ENCODE measurements at places on chromosomes 5 and 9.

DNA sequence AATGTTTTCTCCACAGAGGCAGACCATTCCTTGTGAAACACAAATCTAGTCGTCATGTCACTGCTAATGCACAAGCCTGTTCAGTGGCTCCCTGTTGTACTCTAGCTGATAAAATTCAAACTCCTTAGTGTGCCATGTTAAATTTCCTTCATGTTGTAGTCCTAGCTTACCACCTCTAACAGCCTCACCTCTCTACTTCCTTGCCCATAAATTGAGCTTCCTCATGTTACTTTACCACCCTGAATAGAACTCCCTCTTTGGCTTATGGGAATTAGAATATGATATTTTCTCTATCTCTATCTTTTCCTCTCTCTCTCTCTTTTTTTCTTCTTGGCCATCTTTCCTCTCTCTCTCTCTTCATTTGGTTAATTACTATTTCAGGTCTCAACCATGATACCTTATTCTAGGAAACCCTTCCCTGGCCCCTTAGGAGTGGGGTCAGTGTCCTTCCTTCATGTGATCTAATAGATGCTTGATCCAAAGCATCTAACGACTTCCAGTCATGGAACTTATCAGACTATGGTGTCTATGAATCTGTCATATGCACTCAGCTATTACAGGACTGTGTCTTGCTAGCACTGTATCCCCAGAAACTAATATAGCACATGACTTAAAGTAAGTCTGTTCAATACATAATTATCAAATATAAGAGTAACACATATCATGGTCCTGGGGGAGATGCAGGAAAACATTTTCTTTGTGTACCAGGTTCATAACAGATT, 31.5 kb upstream of the ALDH1A1 start:
- no peak for DNase-seq

GRCh38 chr5:125394661-125395280, 648.3 kb upstream of the ZNF608 start:
- DNase-seq, result no peak

DNA sequence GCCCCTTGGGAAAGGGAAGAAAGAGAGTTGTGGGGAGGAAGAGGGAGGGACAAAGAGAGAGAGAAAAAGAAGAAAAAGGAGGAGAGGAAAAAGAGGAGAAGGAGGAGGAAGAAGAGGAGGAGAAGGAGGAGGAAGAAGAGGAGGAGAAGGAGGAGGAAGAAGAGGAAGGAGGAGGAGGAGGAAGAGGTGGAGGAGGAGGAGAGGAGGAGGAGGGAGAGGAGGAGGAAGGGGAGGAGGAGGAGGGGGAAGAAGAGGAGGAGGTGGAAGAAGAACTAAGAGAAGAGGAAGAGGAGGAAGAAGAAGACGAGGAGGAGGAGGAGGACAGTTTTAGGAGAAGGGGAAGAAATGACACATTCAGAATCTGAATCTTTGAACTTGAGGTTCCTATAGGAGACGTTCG, 7.4 kb downstream of the SLC36A2 start:
- no peak for DNase-seq

DNA sequence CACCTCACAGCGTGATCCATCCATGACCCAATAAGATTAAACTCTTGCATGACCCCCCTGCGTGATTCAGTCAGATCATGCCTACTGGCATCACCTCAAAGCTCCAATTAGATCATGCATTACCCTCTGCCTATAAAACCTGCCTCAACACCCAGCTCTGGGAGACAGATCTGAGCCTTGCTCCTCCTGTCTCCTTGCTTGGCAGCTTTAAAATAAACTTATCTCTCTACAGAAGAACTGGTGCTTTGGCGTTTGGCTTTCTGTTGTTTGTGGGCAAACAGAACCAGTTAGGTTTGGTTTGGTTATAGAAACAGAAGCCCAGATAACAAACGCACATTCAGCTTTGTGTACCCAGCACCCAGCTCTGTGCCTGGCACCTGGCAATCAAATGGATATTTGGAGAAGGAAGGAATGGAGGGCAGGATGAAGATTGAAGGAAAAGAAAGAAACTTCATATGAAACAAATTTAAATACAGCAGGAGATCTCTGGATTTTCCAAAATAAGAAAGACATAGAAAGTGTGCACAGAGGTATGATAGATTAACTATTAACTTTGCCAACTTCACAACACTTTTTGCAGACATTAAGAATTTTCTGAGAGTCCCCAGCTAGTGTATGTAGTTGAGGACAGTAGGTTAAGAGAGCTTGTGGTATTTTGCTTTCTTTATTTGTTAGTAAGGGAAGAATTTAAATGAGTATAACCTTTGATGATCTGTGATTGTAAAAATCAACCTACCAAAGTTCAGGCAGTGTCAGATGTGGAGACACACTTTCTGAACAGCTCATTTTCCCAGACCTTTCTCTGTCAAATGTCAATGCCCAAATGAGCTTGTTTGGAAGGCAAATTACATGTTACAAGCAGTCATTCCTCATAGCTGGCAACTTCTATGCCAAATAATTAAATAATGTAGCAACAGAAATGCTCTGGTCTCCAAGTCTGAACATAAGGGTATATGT, 102.1 kb upstream of the ASTN2 start:
- no peak for DNase-seq

DNA sequence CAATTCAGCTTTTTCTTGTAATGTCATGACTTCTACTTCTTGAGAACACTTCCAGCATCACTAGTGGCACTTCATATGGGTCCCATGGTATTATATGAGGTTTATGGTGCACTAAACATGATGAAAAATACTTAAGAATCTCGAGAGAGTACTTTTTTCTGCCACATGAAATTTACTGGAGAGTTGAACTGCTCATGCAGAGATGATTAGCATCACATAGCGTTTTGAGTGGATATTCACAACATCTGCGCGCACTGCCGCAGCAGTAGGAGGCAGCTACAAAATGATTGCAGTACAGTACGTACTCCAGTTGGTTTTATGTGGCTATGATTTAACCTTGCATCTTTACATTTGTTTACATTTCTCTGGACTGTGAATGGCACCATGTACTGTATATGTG, 14.7 kb downstream of the RAD1 start:
- no peak for DNase-seq

DNA sequence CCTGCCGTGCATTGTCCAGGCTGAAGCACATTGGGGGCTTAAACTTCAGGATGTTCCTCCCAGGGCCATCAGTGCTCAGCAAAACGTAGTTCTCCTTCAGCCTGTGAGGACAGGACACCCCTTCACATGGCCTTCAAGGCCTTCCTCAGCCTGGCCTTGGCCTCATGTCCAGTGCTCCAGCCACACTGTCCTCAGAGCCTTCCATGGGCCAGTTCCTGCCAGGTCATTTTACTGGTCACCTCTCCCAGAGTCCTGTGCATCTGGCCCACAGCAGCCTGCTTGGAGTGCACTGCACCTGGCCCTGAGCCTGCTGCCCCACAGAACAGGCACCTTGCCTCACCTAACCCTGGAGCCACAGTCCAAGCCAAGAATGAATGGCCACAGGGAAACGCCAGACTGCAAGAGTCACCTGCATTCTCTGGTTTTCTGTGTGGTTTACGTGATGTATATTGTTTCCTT, 8.7 kb downstream of the HNRNPAB start:
- DNase-seq, result no peak

DNA sequence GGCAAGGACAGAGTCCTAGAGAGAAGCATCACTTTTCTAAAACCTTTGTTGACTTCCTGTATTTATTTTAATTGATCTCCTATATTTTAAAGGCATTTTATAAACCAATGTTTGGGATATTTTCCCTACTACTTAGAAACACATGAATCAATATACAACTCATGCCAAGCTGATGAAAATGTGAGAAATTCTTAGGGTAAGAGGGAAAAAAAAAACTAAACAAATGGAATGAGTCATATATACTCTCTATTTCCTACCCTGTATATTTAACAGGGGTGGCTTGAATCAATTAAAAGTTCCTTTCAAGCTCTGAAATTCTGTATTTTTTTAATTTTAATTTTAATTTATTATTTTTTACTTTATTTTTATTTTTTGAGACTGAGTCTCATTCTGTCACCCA, 19.6 kb downstream of the BAAT start:
- DNase-seq, result no peak

GRCh38 chr9:710951-711745, 130.3 kb upstream of the DMRT1 start:
- no peak for DNase-seq

GRCh38 chr5:24480952-24481351, 163.8 kb downstream of the CDH10 start:
- DNase-seq, result no peak

- no peak for DNase-seq
Measured at GRCh38 chr9:3698531-3698930, 172.7 kb upstream of the RFX3 start.

DNA sequence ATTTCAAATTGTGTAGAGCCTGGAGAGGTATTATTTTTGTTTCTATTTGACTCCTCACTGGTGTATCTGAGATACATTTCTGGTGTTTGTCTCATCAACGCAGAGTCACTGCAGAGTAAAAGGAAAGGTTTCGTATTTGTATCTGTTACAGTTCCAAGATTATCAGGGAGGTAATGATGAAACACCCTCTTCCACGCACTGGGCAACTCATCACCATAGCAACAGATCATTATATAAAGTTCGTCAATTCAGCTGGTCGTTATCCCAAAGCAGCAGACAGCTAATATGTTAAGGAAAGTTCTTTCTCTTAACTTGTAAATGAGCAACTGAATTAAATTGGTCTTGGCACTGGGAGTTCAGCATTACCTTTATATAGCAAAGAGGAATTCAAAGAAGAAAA, 513.5 kb downstream of the MTRR start:
- no peak for DNase-seq

GRCh38 chr5:95857185-95857945, 34.8 kb upstream of the GLRX start:
- no peak for DNase-seq

DNA sequence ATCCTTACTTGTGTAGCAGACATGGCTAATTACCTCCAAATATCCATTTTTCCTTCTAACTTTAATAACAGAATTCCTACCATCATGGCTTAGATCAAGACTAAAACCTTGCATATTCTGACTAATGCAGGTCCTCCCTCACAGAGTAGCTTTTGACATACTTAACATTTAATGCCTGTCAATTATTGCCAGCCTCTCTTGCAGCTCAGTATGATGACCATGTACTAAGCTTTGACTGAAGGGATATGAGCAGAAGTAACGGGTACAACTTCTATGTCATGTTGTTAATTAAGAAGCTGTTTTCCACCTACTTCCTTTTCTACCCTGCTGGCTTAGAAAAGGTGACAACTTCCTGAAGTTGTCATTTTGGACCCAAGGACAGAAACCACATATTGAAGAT, 533.4 kb downstream of the PSAT1 start:
- no peak for DNase-seq

DNA sequence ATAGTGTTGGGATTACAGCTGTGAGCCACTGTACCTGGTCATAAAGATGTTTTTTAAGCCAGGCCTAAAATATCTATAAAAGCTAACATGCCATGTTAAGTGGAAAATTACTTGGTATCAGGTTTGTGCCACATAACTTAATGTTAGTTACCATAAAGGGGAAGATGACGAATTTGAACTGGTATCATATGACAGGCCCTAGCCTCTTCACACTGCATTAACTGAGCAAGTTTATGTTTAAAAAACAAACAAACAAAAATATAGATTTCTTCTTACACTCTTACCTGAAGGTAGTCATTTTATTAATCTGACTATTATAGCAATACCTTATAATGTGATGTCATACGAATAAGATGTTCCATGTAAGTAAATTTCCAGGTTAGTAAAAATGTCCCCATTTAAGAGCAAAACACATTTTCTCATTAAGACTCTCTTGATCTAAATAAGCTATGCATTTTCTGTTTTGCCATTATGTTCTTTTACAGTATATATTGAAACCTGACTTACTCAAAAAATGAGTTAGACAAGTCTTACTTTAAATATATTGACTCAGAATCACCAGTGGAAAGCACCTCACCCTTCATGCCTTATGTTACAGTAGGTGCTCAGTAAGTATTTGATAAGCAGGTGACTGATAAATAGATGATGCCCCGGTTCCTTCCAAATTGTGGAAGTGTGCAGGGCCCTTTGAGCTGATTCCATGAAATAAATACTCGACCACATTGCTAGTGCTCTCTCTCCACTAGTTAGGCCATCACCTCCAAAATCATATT, 125.4 kb downstream of the CDC42SE2 start:
- no peak for DNase-seq

Data from DMS153 (cell line).